Left ventricle myocardium superior (tissue), 1 donor: ENCODE measurements at places on chromosomes 1 and 21.

- no peak for DNase-seq
Observed at GRCh38 chr1:178625695-178626094, 99.3 kb upstream of the RALGPS2 start.

DNA sequence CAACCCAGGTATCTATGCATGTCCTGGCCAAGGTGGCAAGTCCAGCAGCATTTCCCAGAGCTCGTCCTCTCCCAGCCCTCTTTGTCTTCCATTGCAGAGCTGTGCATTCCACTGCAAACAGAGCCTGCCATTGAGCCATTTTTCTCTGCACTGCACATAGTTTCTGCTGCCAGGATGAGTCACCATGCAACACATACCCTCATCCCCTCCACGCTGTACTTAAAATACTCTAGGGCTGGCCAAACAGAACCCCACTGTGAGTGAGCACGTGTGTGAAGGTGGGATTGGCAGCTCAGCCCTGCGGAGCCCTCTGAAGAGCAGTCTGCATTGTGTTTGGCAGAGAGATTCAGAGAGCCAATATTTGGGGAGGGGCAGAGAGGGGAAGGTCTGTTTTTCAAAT, 3.9 kb upstream of the ATP1B1 start:
- no peak for DNase-seq

DNA sequence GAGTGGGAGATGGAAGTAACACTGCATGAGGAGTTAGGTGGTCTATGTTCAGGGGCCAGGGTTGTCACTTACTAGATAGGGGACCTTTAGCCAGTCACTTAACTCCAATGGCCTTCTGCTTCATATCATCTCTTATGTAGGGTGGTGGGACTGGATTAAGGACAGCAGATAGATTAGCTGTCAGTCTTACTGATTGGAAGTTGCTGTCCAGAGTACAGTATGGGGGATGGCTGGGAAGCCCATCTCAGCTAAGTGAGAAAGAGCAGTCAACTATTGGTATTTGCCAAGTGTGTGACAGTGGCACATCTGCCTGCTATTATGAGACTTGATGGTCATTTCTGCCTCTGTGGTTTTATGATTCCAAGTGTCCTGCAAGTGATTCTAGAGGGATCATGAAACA, 130.9 kb downstream of the FGGY start:
- DNase-seq: no peak

DNA sequence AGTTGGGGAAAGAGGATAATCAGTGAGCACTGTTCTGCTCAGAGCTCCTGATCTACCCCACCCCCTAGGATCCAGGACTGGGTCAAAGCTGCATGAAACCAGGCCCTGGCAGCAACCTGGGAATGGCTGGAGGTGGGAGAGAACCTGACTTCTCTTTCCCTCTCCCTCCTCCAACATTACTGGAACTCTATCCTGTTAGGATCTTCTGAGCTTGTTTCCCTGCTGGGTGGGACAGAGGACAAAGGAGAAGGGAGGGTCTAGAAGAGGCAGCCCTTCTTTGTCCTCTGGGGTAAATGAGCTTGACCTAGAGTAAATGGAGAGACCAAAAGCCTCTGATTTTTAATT, 42.7 kb downstream of the YARS1 start:
- DNase-seq: peak; percentile 3

- DNase-seq: no peak
Observed at GRCh38 chr1:160494620-160495019, 28.4 kb downstream of the SLAMF6 start.

- DNase-seq: no peak
Observed at GRCh38 chr1:54174106-54174505, 21.3 kb upstream of the CDCP2 start.
